NCI-H1417 treated with DMSO at 0.1 percent for 48 hours (cell line): ENCODE measurements at places on chromosomes 5 and 9.

GRCh38 chr9:92432350-92432749, 8.1 kb upstream of the OMD start:
- DNase-seq = no peak

DNA sequence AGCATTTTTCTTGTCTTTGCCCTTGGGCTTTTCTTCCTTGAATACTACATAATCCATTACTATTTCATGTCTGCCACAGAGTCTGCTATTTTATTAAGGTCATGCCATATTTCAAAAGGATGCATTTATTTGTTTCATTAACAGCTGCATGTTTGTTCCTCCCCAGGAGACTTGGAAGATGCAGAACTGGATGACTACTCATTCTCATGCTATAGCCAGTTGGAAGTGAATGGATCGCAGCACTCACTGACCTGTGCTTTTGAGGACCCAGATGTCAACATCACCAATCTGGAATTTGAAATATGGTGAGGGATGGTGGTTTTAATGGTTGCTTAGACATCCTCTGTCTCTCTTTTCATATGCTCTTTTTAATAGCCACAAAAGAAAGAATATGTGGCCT, 4.0 kb downstream of the IL7R start:
- DNase-seq = no peak

DNA sequence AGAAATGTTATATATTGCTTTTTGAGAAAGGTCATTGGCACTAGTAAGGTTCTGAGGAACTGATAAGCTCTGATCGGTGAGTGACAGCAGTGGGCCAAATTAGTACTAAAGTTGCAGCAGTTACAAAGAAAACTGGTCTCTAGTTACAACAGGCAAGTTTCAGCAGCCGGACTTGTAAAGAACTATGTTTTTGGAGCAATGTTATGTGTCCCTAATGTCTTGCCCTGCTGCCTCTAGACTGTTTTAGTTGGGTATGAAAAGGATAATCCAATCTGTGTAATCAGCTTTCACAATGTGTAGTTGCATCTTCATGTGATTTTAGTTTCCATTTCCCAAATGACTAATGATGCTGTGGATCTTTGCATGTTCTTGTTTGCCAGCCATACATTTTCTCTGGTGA, 113.5 kb downstream of the CAMK4 start:
- no peak for DNase-seq

DNA sequence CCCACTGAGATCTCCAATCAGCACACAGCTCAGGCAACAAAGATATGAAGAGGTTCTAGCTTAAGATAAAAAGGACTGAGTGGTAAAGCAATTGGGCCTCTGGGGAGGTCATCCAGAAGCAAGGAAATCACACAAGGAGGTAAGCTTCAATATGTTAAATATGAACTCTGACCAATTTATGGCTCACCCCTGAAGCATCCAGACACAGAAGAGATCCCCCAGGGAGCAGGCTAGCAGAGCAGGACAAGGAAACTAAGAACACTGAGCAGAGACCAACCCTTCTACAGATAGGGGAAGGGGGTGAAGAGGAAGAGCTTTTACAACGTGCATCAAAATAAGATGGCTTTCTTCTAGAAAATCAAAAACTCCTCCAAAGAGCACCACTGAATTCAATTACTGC, 616.2 kb downstream of the DNAH5 start:
- DNase-seq = no peak

- DNase-seq = no peak
These were observed 97.0 kb upstream of the VCAN start for GRCh38 chr5:83374547-83374946.

GRCh38 chr9:92440751-92441046, 16.4 kb upstream of the OMD start:
- no peak for DNase-seq

- DNase-seq = no peak
These were observed 17.0 kb upstream of the ISOC1 start for GRCh38 chr5:129077433-129078075.

DNA sequence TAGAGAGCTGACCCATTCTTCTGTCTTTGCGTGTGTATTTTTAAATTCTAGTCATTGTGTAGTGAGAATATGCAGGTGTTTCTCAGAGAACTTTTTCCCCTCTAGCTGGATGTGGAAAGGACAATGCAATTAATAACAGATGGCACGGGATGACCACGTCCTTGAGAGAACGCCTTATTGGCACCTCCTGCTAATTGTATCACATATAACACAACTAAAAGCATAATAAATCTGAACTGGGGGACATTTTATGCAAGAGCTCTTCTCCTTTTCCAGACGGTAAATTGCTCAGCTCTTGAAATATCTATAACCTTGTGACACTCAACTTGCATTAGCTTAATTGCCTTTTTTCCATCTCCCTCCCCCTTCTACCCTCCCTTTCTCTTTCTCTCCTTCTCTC, 62.9 kb upstream of the IZUMO3 start:
- DNase-seq = no peak

- DNase-seq = no peak
These were observed 128.1 kb downstream of the DAB2IP start for GRCh38 chr9:121779381-121780117.

GRCh38 chr9:30197954-30198353, 2186.5 kb upstream of the ACO1 start:
- DNase-seq = no peak

DNA sequence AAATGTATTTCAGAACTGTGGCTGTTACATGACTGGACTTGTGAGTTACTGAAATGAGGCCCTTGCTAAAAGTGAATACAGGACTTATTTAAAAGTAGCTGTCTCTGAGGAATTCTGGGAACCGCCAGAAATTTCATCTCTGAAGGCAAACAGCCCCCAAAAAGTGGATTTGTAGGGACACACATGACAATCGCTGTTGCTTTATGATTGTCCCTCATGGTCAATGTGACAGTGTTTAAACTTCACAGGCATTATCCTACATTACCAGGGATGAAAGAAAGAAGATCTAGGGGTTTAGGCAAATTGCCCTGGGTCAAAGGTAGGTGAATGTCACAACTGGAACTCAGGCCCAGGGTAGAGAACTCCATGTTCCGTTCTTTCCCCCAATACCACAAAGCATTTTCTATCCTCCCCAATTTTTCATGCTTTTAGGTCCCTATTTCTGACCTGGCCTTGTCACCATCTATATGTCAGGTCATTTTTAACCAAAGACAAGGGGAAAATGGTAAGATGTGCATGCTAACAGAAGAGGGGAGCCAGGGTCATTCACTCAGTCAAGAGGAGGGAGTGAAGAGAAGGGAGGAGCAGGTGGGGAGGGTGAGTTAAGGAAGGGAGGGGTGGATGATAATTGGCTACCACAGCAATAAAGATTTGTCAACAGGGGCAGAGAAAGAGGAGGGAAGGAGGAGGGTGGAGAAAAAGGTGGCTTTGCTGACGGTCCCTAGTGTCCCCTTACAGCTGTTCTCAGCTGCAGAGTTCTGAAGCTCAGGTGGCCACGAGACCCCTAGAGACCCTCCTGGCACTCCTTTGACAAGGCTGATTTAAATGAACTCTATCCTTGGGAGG, 57.8 kb upstream of the GLRX start:
- DNase-seq = no peak

DNA sequence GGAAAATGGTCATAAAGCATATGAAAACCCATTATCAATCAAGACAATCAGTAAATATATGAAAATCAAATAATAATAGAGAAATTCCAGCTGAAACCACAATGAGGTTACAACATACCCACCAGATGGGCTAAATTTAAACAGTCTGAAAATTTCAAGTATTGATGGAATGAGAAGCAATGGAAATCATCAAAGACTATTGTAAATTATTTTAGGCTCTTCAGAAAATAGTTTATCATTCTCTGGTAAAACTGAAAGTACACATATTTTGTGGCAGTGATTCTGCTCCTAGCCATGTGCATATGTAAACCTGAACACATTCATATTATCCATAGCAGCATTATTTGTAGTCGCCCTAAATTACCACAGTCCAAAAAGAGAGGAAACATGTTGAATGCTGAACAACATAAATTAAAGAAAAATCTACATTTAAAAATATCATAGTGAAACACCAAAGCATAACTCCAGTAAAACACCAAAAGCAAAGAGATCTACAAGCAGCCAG, 215.3 kb downstream of the PRELID2 start:
- DNase-seq = no peak

DNA sequence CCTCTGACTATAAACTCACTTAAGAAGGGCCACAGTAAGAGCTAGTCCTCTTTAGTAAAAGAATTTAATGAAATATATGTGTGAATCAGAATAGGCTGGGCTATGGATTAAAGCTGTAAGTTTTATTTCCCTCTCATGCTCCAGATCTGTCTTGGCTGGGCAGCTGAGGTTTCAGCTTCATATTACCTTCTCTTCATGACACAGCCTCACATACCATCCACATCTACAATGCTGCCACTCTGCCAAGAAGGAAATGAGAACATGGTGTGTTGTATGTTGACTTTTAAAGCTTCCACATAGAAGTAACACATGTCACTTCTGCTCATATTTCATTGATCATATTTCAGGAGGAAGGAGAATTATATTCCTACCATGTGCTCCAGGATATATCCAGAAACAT, 776.0 kb upstream of the ACO1 start:
- DNase-seq = no peak

DNA sequence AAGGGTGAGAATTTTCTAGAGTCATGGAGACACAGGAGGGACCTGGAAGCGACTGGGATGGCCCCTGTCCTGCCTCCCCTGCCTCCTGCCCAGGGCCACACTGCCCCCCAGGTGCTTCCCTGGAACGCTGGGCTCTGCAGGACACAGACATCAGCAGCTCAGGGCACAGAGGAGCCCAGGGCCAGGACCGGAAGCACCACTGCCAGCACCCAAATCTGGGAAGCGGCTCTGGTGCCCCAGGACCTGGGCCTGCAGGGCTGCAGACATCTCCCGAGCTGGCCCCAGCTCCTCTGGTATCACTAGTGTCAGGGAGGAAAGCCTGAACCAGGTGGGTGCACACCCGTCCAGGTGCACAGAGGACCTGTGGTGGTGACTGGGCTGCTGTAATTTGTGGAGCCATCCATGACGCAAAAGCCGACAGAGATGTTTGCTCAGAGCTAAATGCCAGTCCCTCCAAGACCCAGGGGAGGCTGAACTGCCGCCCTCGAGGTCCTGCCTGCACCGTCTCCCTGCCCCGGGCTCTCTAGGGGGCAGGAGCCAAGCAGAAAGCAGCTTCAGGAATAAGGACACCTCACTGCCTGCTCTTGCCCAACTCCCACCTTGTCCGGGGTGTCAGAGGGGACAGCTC, 46.0 kb upstream of the SIMC1 start:
- no peak for DNase-seq

GRCh38 chr5:378976-379742, 57.6 kb downstream of the AHRR start:
- no peak for DNase-seq

DNA sequence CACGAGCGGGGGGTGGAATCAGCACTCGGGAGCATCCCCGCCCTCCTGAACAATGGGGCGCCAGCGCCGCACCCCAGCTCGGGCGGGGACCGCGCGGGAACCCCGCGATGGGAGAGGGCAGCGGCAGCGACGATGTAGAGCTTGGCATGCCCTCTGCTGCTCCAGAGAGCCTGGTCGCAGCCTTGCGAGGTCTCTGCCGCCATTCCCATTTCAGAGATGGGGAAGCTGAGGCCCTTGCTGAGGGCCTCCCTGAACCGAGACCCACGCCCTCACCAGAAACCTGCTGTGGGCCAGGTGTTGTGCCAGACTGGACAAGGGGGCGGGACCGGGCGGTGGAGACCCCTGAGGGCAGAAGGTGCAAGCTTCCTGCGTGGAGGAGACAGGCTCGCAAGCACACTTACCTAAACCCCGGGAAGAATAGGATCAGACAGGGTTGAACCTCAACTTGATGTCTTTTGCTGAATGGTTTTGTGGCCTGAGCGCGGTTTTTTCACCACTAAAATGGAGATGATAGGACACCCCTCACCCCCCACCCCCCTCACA, 647 bp upstream of the MEGF9 start:
- DNase-seq = no peak

DNA sequence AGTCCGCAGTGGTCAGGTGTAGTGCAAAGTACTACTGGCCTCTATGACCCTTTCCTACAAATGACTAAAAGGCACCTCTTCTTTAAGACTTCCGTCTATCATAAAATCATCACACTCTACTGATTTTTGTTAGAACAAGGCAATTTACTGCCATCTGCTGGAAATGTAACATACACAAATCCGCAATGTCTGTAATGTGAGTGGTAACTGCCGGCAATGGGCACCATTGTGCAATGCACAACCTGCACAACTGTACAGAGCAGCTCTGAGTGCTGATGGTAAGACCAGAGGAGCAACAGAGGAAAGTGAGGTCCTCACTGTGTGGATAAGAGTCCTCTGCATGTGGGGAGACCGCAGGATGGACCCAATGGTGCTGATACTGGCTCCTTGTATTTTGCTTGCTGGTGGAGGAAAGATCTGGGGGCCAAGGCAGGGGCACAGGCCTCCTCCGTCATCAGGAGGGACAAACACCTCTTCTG, 103.7 kb downstream of the ATPSCKMT start:
- DNase-seq = no peak

- no peak for DNase-seq
These were observed 9.0 kb downstream of the OR2S2 start for GRCh38 chr9:35948901-35949318.

DNA sequence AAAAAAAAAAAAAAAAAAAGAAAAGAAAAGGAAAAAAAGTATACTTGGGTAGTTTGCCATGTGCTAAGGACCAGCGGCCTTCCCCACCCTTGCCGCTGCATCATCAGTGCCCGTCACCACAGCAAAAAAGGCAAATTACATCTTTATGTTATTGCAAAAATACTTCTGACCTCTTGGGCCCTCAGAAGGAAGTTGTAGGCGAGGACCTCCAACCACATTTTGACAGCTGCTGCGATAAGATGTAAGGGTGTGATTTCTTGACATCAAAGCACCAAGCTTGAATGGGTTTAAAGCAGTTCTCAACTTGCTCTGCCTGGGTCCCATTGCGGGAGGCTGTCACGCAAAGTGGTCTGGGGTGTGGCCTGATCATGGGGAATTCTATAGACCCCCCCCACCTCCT, 39.2 kb downstream of the DMRT1 start:
- no peak for DNase-seq

DNA sequence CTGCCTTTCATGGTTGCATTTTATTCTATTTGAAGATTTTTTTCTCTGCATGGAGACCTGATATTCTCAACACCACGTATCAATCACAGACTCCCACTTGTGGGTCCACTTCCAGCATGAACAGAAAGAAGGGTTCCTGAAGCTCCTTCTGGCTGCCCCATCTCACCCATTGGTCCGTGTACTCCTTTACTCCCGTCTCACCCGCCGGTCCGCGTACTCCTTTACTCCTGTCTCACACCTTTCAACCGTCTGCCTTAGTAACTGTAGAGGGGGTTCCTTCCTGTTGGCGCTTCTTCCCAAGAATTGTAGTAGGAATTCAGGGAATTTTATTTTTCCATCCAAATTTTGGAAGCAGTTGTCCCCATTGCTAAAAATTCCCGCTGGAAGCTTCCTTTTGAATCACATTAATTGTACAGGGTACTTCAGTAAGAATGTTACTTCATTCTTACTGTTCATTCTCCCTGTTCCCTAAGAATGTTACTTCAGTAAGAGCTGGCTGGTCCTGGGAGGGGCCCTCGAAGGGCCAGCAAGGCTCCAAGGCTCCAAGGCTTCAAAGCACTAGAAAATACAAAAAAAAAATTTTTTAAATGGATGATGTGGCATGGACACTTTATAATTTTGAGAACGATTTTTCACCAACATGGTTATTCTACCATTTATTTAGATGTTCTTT, 3.9 kb upstream of the LPCAT1 start:
- DNase-seq = no peak
